BE2C (cell line): ENCODE measurements at places on chromosomes 1 and 21.
A peak's percentile ranks its signal among the peaks of the same experiment; 100 is the strongest.

- DNase-seq = peak; percentile 27
Observed at GRCh38 chr1:32426489-32427255, 32.4 kb upstream of the BSDC1 start.

- no peak for DNase-seq
Observed at GRCh38 chr21:27132266-27132665, 165.4 kb upstream of the ADAMTS5 start.

GRCh38 chr1:9730096-9730901 is 78.8 kb downstream of the PIK3CD start:
- DNase-seq = no peak

- no peak for DNase-seq
Observed at GRCh38 chr1:8815582-8816151, 1.8 kb downstream of the RERE start.

- DNase-seq = no peak
Observed at GRCh38 chr1:175062858-175063257, 4.8 kb upstream of the TNN start.

- DNase-seq = no peak
Observed at GRCh38 chr1:182205351-182206022, 144.0 kb upstream of the ZNF648 start.

- DNase-seq = no peak
Observed at GRCh38 chr1:174174461-174175329, 15.4 kb downstream of the RABGAP1L start.

- peak; percentile 88 for DNase-seq
Observed at GRCh38 chr1:161440312-161440894, 64.9 kb upstream of the FCGR2A start.

- no peak for DNase-seq
Observed at GRCh38 chr1:67257173-67257535, 50.5 kb upstream of the IL12RB2 start.

DNA sequence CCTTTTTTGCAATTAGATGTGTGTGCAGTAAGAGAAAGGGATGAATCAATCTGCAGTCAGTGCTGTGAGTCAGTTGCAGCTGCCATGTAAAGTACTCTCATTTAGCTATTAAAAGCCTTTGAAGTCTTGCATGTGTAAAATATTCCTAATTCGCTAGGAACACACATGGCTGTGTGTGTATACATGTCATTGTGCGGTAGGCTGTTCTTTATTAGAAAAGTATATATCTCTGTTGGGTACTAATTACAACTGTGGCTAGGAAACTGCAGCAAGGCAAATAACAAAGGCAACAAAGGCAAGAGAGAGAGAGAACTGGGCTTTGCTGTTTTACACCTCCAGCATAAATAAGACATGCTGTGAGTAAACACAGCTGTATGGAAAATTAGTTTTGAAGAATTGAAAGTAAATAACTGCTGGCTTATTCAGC is 41.7 kb downstream of the EPB41 start:
- no peak for DNase-seq
